ENCODE measurements at places on chromosomes 13 and 19. TPM values are rescaled to one million over a fixed set of nuclear protein-coding genes. Genes with fewer than 3 reads are reported as not detected.

Gene HRC
- 0.25 TPM for total RNA-seq

GRCh38 chr13:42367831-42368230 is 95.9 kb downstream of the AKAP11 start:
- DNase-seq = no peak

Gene NPAS1
- 0.49 TPM for total RNA-seq

DNA sequence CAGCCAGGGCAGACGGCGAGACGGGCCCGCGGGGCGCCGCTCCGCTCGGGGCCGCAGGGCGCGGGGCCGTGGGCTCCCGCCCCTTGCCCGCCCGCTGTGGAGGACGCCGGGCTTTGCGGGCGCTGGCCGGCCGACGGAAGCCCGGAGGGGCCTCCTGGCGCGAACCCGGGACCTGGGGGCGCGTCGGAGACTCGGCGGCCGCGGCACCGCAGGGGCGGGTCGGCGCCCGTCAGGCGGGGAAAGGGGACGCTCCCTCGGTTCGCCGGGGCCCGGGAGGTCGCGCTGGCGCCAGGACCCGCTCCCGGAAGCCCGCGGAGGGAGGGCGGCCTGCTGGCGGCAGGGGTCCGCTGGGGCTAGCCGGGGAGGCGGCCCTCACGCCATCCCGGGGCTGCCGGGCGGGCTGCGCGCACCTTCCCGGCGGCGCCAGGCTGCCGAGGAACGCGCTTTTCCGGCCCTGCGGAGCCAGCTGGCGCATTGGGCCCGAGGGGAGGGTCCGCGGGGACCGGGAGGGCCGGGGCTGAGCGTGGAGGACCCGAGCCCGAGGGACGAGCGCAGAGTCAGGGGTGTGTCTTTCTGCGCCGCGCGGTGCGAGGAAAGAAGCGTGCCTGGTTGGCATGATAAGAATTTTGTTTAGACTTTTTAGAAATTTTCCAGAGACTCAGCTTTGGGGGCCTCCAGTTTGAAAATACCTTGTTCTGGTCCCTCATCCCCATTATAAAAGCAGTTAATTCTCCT is 511 bp downstream of the GARRE1 start:
- DNase-seq = no peak

DNA sequence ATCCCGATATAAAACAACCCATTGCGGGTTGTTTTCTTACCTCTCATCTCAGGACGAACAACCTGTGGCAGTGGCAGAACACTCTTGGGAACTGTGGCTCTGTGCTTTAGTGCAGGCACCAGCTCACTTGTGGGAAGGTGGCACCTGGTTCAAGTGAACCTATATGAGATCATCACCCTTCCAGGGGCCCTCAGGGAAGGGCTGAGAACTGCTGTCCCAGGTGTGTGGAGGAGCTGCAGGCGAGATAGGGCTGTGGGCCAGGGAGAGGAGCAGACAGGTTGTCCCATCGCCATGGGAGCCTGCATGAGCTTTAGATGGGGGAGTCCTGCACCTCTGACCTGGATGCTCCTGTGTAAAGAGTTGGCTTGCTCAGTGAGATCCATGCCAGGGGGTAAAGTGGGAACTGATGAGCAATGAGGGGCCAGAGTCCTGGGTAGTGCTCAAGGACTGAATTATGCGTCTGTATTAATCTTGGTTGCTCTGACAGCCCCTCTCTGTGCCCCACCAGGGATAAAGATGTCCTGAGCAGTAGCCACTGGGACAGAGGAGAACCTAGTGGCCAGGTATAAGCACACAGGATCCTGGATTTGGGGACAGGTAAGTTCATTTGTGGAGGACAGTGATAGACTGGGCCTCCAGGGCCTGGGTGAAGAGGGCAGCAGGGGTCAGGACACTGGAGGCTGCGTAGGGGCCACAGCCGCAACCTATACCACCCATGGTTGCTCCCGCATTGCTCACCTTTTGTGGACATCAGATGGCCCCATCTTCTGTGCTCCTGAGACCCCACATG is 8.7 kb downstream of the CEACAM4 start:
- no peak for DNase-seq

All from vagina (tissue), 2 donors.